A549 treated with RU486 at 1 μM for 4 hours (cell line): ENCODE measurements at places on chromosomes 4 and X. TPM values are rescaled to one million over a fixed set of nuclear protein-coding genes. Genes with fewer than 3 reads are reported as not detected.

Gene C4orf36
- 0.99 to 2.5 TPM (median 1.6 TPM) in 5 replicates for total RNA-seq

Gene FGFR3
- 1.4 to 2.5 TPM (median 1.9 TPM) in 5 replicates for total RNA-seq

Gene TEX13C
- 0.01 TPM in 1 of 5 replicates, not detected in the others for total RNA-seq

Gene AVPR2
- total RNA-seq = 0.09 to 0.13 TPM in 2 of 5 replicates, not detected in the others

Gene GPC4
- not detected in 5 replicates for total RNA-seq

Gene PLS3
- total RNA-seq = 176 to 241 TPM (median 200 TPM) in 5 replicates

Gene ADH1C
- total RNA-seq = 0.35 TPM in 1 of 5 replicates, not detected in the others

Gene GYPE
- total RNA-seq = not detected in 5 replicates

Gene CCNI
- total RNA-seq = 63.9 to 75.0 TPM (median 69.6 TPM) in 5 replicates

Gene IL13RA1
- total RNA-seq = 30.3 to 60.9 TPM (median 55.2 TPM) in 5 replicates

Gene INTU
- total RNA-seq = 1.0 to 2.3 TPM (median 1.3 TPM) in 5 replicates

Gene COQ2
- total RNA-seq = 17.8 to 21.5 TPM (median 19.3 TPM) in 5 replicates

Gene SMIM10L2A
- total RNA-seq = 0.15 to 0.24 TPM (median 0.19 TPM) in 5 replicates

Gene PPM1K
- total RNA-seq = 0.41 to 0.99 TPM (median 0.95 TPM) in 5 replicates

Gene C4orf51
- total RNA-seq = not detected in 5 replicates

Gene POLN
- total RNA-seq = 0.37 to 1.1 TPM (median 0.83 TPM) in 5 replicates

Gene SSX2B
- not detected in 5 replicates for total RNA-seq

Gene PLP1
- not detected in 5 replicates for total RNA-seq

Gene AFF2
- not detected in 5 replicates for total RNA-seq

Gene PHOX2B
- not detected in 5 replicates for total RNA-seq

Gene DMP1
- total RNA-seq = not detected in 5 replicates

Gene S100P
- 27.5 to 78.2 TPM (median 64.1 TPM) in 5 replicates for total RNA-seq

Gene FAM241A
- total RNA-seq = 0.54 to 1.4 TPM (median 1.1 TPM) in 5 replicates

Gene GAGE12H
- not detected in 5 replicates for total RNA-seq

Gene PDGFC
- total RNA-seq = 2.5 to 5.1 TPM (median 2.9 TPM) in 5 replicates

Gene XAGE1A
- 12.2 to 35.3 TPM (median 24.0 TPM) in 3 of 5 replicates, not detected in the others for total RNA-seq

Gene RHOXF2B
- not detected in 5 replicates for total RNA-seq

Gene ETNPPL
- total RNA-seq = 0.10 TPM in 1 of 5 replicates, not detected in the others
